NCI-H1436 treated with DMSO at 0.1 percent for 48 hours (cell line): ENCODE measurements at places on chromosomes 4 and X.

DNA sequence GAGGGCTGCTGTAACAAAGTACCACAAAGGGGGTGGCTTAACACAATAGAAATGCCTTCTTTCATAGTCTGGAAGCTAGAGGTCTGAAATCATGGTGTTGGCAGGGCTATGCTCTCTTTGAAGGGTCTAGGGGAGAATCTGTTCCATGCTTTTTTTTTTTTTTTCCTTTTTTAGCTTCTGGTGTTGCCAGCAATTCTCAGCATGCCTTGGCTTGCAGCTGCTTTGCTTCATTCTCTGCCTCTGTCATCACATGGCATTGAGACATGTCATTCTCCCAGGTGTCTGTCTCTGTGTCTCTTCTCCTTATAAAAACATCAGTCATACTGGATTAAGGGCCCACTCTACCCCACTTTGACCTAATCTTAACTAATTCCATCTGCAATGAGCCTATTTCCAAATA is 78.6 kb upstream of the BOD1L1 start:
- DNase-seq: no peak

GRCh38 chrX:115679460-115679859 is 118.5 kb downstream of the PLS3 start:
- no peak for DNase-seq

DNA sequence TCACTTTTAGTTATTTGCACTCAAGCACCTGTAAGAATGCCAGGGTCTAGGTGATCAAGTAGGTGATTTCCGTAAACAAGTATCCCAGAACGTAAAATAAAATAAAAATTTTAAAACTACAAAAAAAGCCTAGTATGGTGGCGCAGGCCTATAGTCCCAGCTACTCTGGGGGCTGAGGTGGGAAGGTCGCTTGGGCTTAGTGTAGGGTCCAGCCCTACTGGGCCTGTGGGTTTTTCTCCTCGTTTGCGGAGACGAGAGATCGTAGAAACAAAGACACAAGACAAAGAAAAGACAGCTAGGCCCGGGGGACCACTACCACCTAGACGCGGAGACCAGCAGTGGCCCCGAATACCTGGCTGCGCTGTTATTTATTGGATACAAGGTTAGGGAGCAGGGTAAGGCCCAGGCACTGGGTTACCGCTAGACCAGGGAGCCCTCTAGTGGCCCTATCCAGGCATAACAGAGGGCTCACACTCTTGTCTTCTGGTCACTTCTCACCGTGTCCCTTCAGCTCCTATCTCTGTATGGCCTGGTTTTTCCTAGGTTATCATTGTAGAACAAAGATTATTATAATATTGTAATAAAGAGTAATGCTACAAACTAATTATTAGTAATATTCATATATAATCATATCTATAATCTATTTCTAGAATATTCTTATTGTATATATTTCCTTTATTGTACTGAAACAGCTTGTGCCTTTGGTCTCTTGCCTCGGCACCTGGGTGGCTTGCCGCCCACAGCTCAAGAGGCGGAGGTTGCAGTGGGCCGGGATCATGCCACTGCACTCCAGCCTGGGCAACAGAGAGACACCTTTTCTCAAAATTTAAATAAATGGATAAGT is 38.4 kb downstream of the SAGE1 start:
- no peak for DNase-seq

DNA sequence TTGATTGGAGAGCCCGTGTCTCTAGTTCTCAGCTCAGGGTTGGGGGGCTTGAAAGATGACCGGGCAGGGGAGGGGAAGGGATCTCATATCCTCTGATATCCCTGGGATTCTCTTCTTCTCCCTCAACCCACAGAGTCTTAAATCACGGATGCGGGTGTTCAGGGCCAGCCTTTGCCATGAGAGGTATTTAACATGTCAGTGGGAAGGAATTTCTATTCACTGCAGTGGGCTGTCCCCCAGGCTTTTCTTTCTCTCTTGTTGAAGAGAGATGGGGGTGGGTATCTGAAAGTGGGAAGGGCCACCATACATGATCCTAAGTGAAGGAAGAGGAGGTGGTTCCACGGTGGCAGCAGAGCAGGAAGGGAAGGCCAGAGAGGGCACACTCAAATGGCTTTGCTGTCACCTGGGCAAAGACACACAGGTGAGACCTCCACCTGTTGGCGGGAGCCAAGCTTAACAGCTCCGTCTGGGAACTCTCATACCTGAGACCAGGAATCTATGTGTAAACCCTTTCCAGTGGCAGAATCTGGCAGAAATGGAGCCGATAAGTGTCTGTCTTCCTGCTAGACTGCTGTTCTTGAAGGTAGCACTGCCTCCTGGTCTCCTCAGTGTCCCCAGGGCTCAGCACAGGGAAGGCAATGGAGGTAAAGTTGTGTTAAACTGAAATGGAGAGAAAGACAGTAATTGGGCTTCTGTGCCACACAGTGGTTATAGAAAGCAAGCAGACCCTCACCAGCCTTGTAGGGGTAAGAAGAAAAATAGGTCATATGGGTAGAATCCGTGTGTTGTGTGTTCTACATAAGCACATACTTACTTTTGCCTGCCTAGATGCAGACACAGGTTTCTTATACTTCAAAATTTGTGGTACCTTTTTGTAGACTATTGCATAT is 49.4 kb downstream of the RHOH start:
- no peak for DNase-seq

GRCh38 chr4:158624889-158625478 is 46.7 kb downstream of the C4orf46 start:
- peak; percentile 10 for DNase-seq

- no peak for DNase-seq
Measured at GRCh38 chr4:144575181-144575580, 70.8 kb upstream of the HHIP start.
